ENCODE measurements at places on chromosomes 5 and 9. TPM values are rescaled to one million over a fixed set of nuclear protein-coding genes. Genes with fewer than 3 reads are reported as not detected.

DNA sequence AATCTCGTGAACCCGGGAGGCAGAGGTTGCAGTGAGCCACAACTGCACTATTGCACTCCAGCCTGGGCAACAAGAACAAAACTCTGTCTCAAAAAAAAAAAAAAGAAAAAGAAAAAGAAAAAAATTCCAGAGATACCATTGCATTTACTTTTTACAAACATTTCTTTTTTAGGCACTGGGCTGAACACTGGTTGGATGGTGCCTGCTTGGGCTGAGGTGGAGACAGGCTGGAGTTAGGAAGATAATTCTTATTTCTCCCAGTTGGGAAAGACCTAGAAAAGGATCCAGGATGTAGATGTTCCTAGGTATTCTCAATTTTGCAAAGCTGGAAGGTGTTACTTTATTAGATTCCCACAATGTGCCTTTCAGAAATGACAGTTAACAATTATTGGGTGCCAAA is 49.9 kb upstream of the JMY start:
- DNase-seq, result no peak

PDZD2 gene
- total RNA-seq, result 0.13 TPM

PAEP gene
- not detected for total RNA-seq

GRCh38 chr5:24714746-24715145 is 70.0 kb upstream of the CDH10 start:
- peak; percentile 10 for DNase-seq

DNA sequence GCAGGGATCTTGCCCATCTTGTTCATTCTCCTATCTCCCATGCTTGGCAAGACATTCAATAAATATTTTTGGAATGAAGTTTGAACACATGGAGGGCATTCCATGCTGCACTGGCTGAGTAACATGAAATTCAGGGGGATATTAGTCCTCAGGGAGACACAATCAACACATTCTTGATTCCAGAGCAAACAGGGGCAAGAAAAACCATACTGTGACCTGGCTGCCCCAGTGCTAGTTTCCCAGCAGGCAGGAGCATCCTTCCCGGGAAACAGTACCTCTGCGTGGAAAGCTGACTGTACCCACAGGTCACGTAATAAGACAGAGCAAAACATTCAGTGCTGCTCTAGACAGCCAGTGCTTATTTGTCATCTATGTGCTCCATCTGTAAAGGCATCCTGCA is 66.3 kb upstream of the SPOCK1 start:
- DNase-seq, result peak; percentile 35

GABRP gene
- not detected for total RNA-seq

- no peak for DNase-seq
These were observed 244.7 kb downstream of the BNC2 start for GRCh38 chr9:16625811-16626210.

- no peak for DNase-seq
These were observed 227.3 kb downstream of the MCTP1 start for GRCh38 chr5:95057615-95058014.

TGFBI gene
- 2,194 TPM for total RNA-seq

FREM1 gene
- 0.37 TPM for total RNA-seq

- no peak for DNase-seq
These were observed 464 bp downstream of the CEMIP2 start for GRCh38 chr9:71767776-71768321.

TMEM215 gene
- total RNA-seq, result not detected

GRCh38 chr9:7640231-7640630 is 159.3 kb downstream of the DMAC1 start:
- DNase-seq, result no peak

- no peak for DNase-seq
These were observed 52.6 kb upstream of the ITGA1 start for GRCh38 chr5:52735139-52735538.

NOL6 gene
- total RNA-seq, result 16.6 TPM

N4BP3 gene
- total RNA-seq, result 2.3 TPM

PFN3 gene
- not detected for total RNA-seq

F2RL1 gene
- 1.2 TPM for total RNA-seq

- DNase-seq, result peak; percentile 29
These were observed 13.2 kb downstream of the TSC1 start for GRCh38 chr9:132931178-132931735.

DNA sequence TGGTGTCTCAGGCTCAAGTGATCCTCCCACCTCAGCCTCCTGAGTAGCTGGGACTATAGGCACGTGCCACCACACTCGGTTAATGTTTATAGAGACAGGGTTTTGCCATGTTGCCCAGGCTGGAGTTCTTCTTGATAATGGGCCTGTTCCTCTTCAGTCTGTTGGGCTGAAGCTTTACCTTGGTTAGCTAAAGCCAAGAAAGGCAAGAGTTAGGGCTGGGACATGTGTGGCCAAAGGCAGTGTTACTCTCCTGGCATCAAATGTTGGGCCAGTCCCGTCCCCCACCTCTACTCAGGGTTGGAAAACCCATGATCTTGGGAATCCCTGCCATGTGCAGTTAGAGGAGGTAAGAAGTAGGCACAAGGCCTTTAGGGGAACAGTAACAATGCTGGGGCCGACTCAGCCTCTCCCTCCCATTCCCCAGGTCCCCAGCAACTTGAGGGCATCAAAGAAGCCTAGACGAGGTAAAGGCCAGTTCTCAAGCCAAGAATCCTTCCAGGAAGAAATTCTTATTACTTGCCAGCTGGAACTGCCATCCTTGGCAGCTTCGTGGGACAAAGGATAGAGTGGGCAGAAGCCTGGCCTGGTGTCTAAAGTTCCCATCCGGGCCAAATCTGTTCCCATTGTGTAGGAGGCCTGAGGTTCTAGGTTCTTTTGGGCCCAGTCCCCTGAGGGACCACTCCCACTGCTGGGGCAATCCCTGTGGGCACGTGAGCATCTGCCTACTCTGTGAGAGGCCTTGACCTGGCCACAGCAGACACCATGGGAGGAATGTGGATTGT is 4.5 kb downstream of the EGR1 start:
- DNase-seq, result peak; percentile 49

GRCh38 chr9:93133681-93134014 is 403 bp downstream of the NINJ1 start:
- DNase-seq, result peak; percentile 86

KCNN2 gene
- total RNA-seq, result not detected

TAL2 gene
- total RNA-seq, result not detected

- no peak for DNase-seq
These were observed 5.9 kb downstream of the SLC4A9 start for GRCh38 chr5:140365941-140366340.

DNA sequence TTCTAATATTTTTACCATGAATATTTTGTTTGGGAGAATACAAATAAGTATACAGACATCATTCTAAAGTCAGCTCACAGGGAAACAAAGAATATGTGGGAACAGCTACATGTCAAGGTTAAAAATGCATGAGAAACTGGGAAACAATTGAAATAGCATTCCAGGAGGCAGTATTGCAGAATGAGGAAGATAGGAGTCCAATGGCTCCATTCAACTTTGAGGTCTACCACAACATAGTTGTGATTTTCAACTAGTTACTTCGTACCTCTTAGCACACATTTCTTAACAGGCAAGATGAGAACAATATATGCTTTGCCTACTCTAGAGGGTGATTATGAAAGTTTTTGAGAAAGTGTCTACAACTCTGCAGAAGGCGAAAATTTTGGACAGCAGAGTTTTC is 35.2 kb upstream of the CAST start:
- no peak for DNase-seq

DNA sequence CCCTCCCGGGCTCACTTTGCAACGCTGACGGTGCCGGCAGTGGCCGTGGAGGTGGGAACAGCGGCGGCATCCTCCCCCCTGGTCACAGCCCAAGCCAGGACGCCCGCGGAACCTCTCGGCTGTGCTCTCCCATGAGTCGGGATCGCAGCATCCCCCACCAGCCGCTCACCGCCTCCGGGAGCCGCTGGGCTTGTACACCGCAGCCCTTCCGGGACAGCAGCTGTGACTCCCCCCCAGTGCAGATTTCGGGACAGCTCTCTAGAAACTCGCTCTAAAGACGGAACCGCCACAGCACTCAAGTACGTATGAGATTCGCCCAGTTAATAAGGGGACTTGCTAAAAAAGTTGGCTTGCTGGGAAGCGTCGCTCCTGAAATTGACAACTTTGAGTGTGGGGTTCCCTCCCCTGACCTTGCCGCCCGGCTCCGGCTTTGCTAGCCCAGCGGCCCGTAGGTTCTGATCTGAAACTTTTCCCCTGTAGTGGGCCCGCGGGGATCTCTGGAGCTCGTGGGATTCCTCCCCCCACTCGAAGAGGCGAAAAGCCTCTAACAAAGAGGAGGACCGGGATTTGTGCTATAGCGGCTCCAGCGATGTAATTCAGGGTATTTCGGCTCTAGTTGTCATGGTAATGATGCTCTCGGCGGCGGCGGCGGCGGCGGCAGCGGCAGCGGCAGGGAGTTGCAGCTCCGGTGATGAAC is 572 bp downstream of the NR4A3 start:
- DNase-seq, result peak; percentile 29

IER5L gene
- 21.7 TPM for total RNA-seq

GRCh38 chr5:131634666-131634995 is 398 bp downstream of the RAPGEF6 start:
- peak; percentile 74 for DNase-seq

DNA sequence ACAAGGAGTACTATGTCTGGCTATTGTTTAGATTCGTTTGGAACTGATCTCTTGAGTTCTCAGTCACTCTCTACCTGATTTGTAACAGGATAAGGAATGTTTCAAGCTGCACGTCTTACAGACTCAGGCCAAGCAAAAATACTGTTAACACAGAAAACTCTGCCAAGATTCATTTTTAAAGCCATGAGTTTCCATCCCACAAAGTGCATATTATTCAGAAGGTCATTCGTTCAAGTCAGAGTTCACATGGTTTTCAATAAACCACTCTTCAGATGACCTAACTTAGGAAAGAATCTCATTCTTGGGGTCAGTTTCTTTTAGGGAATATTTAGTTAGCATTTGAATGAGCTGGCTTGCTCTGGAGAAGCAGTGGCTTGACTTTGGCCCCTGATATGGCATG is 49.3 kb downstream of the F2R start:
- DNase-seq, result peak; percentile 33

DNA sequence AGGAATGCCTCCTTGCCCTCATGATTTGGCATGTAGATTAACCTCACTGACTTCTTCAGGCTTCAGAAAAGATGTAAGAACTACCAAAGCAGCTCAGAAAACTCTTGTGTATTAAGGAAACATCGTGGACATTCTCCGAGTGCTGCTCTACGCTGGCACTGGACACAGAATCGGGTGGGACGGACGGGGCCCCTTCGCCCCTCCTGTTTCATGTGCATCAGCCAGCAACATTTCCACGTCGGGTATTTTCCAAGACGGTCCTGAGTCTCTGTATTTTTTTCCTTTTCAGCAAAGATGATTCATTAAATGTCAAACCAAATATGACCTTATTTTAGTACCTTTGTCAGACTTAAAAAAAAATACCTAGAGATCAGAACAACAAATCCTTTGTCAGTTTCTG is 583.6 kb downstream of the CCDC171 start:
- no peak for DNase-seq

GRCh38 chr9:92709240-92709639 is 39.3 kb upstream of the IPPK start:
- no peak for DNase-seq

Data from MG63 (cell line).